Urothelium cell line (cell line): ENCODE measurements at places on chromosomes 3 and 15.

DNA sequence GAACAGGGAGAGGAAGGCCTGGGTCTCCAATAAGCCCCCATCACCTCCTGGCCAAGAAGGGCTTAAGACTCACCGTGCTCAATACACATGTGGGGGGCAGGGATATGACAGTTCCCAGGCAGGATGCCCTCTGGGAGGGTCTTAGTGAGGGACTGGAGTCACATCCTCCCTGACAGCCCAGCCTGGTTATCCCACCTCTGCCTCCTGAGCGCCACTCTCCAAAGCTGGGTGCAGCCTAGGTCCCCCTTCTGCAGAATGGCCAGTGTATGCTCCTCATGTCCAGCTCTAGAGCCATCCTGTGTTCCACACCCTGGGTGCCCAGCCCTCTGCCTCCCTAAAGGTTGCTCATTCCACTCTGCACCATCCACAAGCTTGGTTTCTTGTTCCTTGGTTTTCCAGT is 1.2 kb upstream of the SHISA5 start:
- no peak for DNase-seq

DNA sequence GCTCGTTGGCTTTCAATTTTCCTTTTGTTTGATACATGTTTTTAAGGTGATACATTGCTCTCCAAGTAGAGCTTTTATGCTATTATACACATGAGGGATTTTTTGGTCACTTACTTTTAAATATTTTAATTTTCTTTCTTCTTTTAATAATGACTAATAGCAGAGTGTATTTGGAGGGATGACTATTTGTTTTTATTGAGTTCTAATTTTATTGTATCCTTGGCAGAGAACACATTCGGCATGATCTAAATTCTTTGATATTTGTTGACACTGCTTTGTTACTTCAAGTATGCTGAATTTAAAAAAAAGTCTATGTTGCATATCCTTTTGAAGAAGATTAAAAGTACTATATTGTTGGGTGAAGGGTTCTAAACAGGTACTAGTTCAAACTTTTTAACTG is 149.9 kb upstream of the PDZRN3 start:
- no peak for DNase-seq

DNA sequence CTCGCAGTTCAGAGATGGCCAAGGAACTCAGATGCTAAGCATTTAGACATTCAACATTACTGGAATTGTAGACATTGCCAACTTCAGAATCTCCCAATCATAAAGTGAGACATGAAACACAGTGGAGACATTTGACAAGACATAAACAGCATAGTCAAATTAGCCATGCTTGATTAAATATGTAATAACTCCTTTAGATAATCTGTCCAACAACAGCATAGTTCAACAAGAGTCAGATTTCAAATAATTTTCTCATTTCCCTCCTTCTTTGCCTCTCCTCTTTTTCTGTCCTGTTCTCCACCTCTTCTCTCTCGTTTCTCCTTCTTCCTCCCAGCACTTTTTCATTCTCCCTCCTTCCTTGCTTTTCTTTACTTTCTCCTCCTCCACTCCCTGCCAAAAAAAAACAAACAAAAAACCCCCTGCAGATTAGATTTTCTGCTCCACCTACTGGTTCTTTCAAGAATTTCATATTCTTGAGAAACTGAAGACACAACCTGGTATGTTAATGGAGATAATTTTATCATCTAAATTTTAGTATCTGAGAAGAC is 20.2 kb downstream of the CPOX start:
- DNase-seq, result no peak

GRCh38 chr3:42898896-42899675 is 6.9 kb upstream of the ZNF662 start:
- DNase-seq, result no peak

- no peak for DNase-seq
These were observed 61.6 kb downstream of the MEIS2 start for GRCh38 chr15:37038716-37039106.

- DNase-seq, result no peak
These were observed 193.0 kb upstream of the TPM1 start for GRCh38 chr15:62849316-62850106.
